NT2/D1 (cell line): ENCODE measurements at places on chromosomes 16 and 17.

- DNase-seq, result no peak
Measured at GRCh38 chr16:33877-34647, 19.3 kb downstream of the POLR3K start.

DNA sequence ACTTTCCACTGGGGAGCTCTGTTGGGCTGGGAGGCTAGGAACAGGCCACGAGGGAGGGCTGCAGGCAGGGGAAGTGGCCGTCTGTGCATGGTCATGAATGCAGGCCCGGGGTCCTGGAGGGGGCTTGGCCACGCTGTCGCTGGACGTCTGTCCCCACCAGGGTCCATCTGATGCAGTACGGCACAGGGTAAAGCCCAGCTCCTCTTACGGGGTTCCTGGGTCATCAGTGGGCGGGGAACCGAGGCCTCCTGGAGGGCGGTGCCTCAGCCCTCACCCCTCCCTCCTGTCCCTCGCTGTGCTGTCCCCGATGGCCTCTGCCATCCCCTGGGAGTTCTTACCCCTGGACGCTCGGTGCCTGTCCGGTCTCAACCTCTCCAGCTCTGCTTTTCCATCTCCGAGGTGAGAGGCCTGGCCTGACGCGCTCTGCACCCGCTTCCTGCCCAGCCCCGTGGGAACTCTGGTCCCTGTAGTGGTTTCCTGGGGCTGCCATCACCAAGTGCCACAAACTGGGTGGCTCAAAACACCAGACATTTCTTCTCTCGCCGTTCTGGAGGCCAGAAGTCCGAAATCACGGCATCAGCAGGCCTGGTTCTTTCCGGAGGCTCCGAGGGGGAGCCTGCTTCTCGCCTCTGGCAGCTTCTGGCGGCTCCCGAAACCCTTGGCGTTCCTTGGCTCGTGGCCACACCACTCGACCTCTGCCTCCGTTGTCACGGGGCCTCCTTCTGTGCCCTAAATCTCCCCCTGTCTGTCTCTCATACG, 182.8 kb downstream of the SEC14L1 start:
- DNase-seq, result no peak

DNA sequence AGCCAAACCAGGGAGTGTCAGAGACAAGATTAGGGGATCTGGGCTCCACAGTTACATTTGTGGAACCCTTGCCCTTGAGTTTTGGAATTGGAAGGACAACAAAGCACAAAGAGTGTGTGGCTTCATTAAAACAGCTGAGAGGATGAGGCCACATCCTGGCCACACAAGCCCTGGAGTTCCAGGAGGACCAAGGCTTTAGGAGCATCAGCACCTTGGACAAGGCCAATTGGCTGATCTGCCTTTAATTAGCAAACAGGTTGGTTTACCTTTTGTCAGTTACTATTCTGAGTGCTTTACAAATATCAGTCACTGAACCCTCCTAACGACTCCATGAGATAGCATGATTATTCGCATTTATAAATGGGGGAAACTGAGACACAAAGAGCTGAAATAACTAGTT, 54.7 kb downstream of the SLC6A2 start:
- no peak for DNase-seq

GRCh38 chr16:70381604-70382342, 35.1 kb downstream of the DDX19A start:
- DNase-seq, result no peak

DNA sequence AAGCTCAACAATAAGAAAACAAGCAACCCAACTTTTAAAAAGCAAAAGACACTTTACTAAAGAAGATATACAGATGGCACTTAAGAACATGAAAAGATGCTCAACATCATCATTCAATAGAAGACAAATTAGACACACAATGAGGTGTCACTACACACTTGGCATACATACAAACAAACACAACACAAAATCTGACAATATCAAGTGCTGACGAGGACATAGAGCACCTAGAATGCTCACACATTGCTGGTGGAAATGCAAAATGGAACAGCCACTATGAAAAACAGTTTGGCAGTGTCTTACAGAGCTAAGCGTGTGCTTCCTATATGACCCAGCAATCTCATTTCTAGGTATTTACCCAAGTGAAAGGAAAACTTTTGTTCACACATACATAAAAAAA, 18.9 kb downstream of the RPRML start:
- no peak for DNase-seq

DNA sequence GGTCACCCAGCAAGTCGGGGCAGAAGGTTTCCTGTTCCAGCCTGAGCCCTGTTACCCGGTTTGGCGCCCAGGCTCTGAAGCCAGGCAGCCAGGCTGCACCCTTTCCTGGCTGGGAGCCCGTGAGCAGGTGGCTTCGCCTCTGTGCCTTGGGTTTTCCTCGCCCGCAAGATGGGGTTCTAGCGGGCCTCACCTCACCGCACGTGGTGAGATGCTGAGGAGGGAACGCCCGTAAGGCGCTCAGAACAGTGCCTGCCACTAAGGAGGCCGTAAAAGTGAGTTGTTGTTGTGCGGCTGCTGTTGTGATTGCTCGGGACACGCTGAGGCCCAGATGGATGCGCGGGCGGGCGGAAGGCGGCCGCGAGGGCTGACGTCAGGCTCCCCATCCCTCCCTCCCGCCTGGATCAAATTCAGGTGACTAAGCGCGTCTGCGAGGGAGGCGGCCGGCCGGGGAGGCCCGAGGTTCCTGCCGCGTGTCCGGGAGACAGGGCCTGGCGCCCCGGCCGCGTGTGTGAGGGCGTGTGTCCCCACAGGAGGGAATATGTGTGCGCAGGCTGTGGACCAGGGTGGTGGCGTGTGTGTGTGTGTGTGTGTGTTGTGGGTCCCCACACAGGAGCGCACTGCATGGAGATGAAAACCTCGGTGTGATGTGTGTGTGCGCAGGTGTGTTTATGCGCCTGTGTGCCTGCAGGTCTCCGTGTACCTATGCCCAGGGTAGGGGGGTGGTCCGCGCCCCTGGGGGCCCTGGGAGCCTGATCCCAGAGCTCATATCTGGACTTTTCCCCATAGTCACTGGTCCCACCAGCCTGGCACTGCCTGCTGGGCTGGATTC, 4.3 kb downstream of the CAMKK1 start:
- DNase-seq, result no peak

GRCh38 chr17:80265205-80266068, 4.8 kb downstream of the RNF213 start:
- no peak for DNase-seq

GRCh38 chr17:7982173-7982572, 20.2 kb upstream of the GUCY2D start:
- no peak for DNase-seq

- DNase-seq, result no peak
Measured at GRCh38 chr17:55448681-55449080, 27.0 kb upstream of the MMD start.

DNA sequence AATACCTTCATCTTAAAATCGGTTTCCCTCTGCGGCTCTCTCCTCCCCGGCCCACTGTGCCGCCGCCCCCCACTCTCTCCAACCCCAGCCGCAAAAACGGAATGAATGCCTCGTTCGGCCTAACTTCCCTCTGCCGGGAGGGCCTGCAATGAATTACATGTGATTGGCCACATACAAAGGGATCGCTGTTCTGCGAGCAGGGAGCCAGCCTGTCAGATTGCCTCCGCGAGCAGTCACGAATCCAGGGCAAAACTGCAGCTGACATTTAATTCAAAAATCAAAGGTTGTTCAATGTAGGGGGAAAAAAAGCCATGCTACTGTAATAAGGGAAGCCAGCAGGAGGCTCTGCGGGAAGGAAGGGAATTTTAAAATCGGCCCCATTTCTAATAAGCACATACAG, 84.9 kb downstream of the TBC1D16 start:
- DNase-seq, result peak; percentile 52

DNA sequence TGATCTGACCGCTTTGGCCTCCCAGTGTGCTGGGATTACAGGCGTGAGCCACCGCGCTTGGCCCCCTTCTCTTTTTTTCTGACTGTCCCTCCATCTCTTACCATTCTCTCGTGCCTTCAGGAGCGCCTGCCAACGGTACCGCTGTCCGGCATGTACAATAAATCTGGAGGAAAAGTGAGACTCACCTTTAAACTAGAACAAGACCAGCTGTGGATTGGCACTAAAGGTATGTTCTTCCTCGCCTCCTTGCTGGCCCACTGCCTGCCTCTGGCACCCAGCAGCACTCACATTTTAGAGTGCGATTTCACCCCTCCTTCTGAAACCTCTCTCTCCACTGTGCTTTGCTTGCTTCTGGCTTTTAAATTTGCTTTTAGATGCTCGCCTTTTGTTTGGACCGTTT, 5.0 kb downstream of the UBFD1 start:
- no peak for DNase-seq

GRCh38 chr16:1430214-1430758, 592 bp upstream of the PERCC1 start:
- DNase-seq, result no peak

- DNase-seq, result no peak
Measured at GRCh38 chr16:66481081-66481942, 54.2 kb downstream of the BEAN1 start.

GRCh38 chr16:88382491-88383400, at the start of gene ZNF469:
ZNF469 (plus strand) TSS chr16:88382959; CDS start chr16:88427471, 44,512 bp downstream.
- no peak for DNase-seq

- DNase-seq, result no peak
Measured at GRCh38 chr17:81412490-81413093, 17.3 kb downstream of the BAHCC1 start.

DNA sequence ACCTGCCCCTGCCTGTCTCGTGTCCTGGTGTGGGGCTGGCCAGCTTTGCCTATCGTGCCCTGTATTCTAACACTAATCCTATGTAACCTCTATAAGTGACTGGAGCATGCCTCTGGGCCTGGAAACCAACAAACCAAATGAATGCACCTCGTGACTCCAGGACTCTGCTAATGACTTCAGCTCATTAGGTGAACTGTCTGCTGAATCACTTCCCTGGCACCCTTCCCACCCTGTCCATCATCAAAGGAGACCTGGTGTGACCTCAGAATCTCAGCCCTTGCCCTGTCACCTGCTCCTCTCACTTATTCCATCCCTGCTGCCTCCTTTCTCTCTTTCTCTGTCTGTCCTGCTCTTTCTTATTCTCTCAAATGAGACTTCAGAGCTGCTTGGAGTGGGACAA, 322.4 kb downstream of the CBLN1 start:
- DNase-seq, result no peak

DNA sequence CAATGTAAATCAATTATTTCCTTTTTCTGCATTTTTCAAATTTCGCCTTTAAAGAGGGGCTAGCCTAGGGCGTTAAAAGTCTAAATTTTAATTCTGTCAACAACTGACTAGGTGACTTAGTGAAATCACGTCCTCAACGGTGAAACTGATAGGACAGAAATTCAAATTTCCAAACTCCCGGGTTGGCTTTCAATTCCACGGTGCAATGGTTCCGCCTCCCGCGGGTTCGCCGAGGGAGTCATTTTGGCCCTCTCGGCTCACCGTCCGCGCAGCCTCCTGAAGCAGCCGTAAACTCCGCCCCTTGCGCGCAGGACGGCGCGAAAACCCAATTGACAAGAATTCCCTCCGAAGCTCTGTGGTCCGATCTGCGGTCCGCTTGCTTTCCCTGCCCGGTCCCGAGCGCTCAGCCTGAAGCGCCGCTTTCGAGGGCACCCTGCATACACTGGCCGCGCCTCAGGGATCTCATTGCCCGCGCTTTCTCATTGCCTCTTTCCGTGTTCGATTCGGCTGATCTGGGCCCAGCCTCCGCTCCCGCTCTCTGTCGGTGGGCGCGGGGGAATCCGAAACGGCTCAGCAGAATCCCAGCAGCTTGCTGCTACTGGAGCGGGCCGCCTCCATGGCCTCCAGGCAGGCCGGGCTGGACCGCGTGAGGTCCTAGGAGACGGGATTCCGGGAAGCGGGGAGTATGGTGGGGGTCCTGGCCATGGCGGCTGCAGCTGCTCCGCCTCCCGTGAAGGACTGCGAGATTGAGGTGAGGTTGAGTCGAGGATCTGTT, at the start of gene ATAD5:
ATAD5 (plus strand) TSS at position 304 of the 775 bp plus-strand sequence; CDS start at position 686, 382 bp downstream.
- DNase-seq, result peak; percentile 72

GRCh38 chr16:69691980-69692911, 34.1 kb downstream of the NQO1 start:
- DNase-seq, result no peak

- DNase-seq, result no peak
Measured at GRCh38 chr17:29570521-29570920, 2.0 kb downstream of the TP53I13 start.

- DNase-seq, result no peak
Measured at GRCh38 chr17:16929035-16929680, 42.8 kb downstream of the TNFRSF13B start.

GRCh38 chr16:24610416-24610755, 71.0 kb downstream of the RBBP6 start:
- peak; percentile 33 for DNase-seq

GRCh38 chr16:4561596-4561995, 5.5 kb downstream of the C16orf96 start:
- no peak for DNase-seq

GRCh38 chr16:84864326-84864955, 44.7 kb downstream of the CRISPLD2 start:
- no peak for DNase-seq

- peak; percentile 32 for DNase-seq
Measured at GRCh38 chr16:2838928-2839327, 8.8 kb downstream of the ZG16B start.

GRCh38 chr17:2707721-2708584, 3.6 kb downstream of the CLUH start:
- DNase-seq, result no peak

GRCh38 chr17:79833744-79834564, 5.3 kb downstream of the CBX4 start:
- DNase-seq, result no peak

DNA sequence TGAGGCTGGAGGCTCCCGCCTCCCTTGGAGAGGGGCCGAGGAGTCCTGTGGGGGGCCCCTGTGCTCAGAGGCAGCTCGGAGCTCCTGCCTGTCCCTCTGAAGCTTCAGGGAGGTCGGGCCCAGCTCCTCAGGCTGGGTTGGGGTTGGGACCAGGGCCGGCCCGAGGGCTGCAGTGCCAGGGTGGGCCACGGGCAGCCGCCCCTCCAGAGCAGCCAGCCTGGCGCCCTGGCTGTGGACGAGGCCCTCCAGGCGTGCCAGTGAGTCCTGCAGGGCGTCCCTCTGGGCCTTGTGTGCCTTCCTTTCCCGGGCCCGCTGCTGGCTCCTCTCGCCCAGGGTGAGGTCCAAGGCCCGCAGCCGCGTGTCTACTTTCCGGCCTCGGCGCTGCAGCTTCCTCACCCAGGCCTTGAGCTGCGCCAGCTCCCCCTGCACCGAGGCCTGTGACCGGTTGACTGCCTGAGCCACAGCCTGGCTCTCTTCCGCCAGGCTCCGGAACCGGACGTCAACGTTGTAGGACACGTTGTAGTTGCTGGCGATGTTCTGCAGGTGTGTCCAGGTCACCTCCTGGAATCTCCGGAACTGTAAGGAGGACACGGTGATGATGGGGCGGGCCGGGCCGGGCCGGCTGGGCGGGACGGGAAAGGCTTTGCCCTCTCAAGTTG, 1.2 kb downstream of the PTX4 start:
- DNase-seq, result no peak

DNA sequence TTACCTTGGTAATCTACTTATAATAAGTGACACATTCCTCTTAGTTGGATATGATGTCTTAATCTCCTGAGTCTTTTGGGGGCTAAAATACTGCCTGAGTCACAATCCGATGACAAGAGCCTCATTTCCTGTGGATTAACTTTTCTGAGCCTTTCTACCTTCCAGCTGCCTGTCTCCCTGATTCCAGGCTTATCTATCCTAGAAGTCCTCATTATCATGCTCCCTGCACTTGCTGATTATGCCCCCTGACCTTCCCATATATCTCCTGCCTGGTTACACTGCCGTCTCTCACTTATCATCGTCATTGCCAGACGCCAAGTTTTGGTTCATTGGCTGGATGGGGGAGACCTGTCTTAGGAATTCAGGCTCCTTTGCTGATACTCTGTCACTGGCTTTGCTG, 727.4 kb upstream of the CA10 start:
- DNase-seq, result no peak
